NCI-H446 treated with DMSO at 0.1 percent for 48 hours (cell line): ENCODE measurements at places on chromosomes 1 and 21.

DNA sequence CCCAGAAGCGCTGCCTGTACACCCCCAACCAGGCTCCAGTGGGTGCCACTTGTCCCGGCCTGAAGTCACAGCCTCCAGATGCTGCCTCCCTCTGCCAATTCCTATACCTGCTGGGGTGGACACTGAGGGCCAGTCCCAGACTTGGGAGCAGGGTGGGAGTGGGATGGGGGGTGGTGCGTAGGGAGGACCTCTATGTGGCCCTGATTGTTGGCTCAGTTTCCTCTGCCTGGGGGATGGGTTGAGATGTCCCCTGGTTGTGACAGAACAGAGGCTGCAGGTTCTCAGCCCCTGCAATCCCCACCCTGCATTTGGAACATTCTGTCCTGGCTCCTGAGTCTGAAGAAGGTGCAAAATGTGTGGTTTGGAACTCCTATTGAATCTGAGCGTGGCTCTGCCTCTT lies 27.2 kb downstream of the RAB7B start:
- no peak for DNase-seq

GRCh38 chr1:119546641-119547040 lies 39.6 kb downstream of the HSD3B1 start:
- DNase-seq, result no peak

GRCh38 chr1:222829868-222830267 lies 15.0 kb downstream of the DISP1 start:
- DNase-seq, result no peak

DNA sequence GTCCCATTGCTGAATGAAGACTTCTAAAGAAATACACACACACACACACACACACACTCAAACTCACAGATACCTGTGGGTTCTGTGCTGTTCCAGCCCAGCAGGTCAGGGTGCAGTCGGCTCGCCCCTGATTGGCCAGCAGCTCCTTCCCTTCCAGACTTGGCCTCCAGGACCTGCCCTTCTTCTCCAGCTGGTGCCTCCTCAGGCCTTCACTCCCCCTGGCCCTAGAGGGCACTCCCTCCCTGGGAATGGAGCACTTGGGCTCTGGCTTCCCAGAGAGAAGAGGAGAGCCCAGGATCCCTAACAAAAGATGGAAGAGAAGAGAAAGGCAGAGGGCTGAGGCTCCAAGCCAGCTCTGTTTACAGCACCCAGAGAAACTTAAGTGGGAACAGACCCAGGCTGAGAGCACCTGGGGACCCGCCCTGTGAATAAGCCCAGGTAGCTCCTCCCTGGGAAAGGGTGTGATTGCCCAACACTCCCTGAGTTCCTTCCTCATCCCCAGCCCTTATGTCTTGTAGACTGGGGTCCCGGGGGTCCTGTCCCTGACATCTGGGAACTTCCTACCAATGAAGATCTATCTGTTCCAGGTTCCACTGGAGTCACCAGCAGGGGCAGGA lies at the start of gene PGLYRP3:
PGLYRP3 (minus strand) TSS at position 383 of the 617 bp plus-strand sequence. CDS start 2,287 bp downstream, outside the sequence.
- DNase-seq, result no peak

- DNase-seq, result peak; percentile 79
Measured at GRCh38 chr1:208137193-208137592, 107.0 kb downstream of the PLXNA2 start.

DNA sequence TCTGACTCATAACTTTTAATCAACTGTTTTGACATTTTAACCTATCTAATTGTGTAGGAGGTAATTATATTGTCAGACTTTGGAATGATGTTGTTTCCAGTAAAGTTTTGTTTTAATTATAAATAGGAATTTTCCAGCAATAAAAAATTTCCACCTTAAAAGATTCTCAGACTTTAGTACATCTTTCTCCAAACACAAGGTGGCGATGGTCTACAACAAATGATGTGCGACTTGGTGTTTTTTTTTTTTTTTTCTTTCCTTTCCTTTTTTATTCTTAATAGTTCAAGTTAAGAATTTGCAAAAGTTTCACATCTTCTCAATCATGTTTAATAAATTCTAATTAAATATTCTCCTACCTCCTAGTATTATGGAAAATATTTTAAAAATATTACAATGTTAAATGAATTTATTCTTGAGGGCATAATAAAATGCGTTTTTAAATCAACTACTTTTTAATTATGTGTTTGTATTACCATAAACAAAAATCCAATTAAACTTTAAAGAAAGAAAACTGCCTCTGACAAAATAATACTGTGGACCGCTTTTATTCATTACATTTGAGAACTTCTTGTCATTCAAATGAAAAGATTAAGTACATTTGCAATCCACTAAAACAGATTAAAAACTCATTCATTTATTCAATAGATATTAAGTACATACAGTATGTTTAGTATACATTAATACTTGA lies 4.4 kb upstream of the ADAMTS1 start:
- DNase-seq, result peak; percentile 35

DNA sequence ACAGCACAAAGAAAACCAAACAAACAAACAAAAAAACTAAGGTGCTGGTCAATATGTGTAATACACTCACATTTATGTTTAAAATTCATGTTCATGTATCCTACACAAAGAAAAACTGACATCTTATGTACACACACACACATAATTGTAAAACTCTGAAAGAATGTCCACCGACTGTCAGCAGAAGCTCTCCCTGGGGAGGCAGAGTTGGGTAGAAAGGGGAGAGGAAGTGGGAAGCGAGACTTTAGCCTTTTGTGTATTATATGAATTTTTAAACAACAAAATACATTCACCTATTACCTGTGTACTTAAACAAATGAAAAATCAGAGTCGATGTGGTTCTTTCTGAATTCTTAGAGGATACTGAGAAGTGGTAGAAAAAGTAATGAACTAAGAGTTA lies 88.3 kb downstream of the ABCA4 start:
- DNase-seq, result no peak

DNA sequence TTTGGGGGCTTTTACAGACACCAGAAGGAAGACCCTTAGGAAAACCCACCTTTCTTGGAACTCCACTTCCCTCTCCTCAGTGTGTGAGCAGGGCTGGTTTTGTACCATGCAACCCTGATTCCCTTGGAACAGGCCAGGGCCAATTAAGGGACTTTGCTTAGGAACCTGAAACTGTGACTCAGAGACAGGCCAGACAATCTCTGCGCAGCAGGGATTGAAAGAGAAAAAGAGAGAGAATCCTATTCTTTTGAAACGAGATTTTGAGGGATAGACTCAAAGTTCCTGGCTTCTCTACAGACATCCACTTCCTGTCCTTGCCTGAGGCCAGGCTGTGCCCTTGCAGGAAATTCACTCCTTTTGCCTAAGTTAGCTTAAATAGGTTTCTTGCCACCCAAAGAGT lies 23.1 kb upstream of the C1orf198 start:
- no peak for DNase-seq

DNA sequence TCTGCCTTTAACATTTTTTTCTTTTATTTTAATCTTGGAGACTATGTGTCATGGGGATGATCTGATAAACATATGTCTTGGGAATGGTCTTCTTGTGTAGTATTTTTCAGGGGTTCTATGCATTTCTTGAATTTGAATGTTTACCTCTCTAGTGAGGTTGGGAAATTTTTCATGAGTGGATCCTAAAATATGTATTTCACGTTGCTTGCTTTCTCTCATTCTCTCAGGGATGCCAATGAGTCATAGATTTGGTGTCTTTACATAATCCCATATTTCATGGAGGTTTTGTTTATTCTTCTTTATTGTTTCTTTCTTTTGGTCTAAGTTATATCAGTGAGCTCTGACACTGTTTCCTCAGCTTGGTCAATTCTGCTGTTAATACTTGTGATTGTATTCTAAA lies 1237.2 kb downstream of the PLA2G4A start:
- DNase-seq, result no peak

- no peak for DNase-seq
Measured at GRCh38 chr1:216310776-216311175, 112.5 kb downstream of the USH2A start.

DNA sequence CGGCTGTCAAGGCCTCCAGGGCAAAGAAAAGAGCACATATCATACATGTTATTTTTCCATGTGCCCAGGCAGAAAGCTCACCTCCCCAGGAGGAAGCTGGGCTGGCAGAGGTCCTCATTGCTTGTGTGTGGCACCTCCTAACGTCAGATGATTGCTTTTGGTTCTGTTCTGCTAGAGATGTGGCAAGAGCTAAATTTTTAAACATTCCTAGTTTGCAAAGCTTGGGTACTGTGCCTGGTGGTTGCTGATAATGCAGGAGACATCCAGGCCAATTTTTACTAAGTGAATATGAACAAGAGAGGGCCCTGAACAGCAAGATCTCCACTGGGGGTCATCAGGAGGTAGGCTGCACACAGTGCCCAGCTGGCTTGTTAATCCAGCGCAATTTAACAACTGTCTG lies 93.9 kb downstream of the TBX19 start:
- no peak for DNase-seq

- no peak for DNase-seq
Measured at GRCh38 chr1:175193527-175193910, 943 bp upstream of the KIAA0040 start.

GRCh38 chr1:48670234-48671020 lies 106.3 kb downstream of the BEND5 start:
- no peak for DNase-seq

DNA sequence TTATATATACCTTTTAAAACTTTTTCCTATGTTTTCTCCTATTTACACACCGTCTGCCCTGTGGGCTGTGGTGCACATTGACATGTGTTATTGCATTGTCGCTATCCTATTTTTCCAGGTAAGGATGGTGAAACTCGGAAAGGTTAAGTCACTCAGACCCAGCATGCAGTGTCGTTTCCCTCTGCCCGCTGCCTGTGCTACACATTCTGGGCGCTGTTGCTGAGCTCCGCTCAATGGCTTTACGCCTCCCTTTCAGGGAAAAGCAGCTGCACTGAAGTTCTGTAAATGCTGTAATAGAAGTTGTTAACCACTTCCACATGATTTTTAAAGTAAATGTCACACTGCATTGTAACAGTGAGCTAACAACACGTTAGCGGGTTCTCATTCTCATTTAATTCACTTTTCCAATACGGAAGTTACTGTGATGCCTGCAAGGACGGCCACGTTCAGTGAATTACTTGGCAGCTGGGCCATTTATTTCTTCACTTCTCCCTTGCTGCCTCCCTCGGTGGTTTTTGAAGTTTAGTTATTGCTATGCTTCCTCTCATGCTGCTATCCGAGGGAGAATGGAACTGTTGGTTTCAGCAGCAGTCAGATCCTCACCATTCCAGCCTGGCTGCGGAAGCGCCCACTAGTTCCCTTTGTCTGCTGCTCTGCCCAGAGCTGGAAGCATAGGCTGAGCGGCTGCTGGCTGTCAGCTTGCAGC lies 288.7 kb downstream of the SPATA17 start:
- DNase-seq, result no peak

DNA sequence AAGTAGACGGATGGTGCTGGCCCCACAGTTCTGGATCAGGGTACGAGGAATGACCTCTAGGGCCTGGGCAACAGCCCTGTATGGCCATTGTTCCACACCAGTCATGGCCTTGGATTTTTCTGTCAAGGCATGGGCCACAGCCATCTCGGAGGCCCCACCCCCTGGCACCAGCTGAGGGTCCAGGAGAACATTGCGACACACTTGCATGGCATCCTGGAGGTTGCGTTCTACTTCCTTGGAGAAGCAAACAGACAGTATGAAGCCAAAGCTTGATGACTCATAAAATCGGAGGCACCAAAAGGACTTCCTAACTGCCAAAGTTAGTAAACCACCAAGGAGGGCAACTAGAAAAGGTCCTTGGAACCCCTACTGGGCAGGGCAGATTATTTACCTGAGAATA lies 11.9 kb upstream of the VHLL start:
- no peak for DNase-seq

DNA sequence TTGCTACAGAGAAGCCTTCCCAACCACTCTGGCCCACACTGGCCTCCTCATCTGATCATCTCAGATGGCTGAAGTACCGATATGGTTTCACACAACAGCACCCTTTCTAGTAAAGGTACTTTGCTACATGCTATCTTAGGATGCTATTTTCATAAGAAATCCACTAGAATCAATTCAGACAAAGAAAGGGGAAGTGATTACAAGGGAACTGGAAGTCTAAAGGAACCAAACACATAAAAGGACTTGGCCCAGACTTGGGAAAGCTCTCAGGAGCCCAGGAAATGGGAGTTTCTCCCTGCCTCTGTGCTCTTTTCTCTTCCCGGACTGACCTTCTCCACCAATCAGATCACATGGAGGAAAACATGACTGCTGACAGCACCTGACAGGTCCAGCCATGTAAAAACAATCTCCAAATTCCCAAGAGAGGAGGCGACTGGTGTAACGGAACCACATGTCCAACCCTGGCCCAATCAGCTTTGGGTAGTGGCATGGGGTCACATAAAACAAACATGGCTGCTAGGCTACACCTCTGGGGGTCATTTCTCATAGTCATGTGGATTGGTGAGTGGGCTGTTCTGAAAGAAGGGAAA lies 12.7 kb upstream of the FOXE3 start:
- no peak for DNase-seq

- no peak for DNase-seq
Measured at GRCh38 chr1:2382621-2383361, 8.6 kb downstream of the MORN1 start.

DNA sequence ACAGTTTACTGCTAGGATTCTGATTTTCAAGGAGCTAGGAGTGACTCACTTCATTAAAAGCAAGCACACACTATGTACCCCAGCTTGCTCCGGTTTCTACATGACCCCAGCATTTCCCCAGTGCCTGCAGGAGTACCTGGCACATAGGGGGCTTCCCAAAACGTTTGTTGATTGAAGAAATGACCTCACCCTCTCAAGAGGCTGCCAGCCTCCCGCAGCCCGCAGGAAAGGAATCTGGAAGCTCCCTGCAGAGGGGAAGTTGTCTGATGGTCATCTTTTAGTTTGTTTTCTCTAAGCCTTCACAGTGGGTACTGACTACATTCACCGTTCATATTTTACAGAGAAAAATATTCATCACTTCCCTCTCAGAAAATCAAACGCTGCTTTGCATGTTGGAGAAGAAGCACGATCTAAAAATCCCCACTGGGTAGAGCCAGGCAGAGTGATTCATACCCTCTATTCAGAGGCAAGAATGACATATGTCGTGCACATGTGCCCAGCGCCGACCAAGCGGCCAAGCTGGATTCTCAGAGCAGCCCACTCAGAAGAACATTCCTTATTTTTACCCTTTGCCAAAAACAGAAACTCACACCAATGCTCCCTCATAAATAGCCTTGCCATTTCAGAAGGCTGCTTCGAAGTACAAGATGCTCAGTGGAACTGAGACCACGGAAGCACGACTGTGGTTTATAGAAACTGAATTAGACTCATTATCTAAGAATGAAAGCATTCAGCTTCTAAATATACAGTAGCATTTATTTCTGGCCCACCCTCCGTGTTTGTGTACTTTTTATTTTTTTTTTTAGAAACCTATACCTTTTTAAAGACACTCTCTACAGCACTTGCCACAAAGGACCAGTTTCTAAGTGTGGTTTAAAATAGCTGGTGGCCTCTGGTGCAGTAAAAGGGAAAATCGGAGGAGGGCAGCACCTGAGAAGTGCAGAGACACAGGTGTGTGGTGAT lies 143.2 kb downstream of the MIS18A start:
- DNase-seq, result peak; percentile 85

DNA sequence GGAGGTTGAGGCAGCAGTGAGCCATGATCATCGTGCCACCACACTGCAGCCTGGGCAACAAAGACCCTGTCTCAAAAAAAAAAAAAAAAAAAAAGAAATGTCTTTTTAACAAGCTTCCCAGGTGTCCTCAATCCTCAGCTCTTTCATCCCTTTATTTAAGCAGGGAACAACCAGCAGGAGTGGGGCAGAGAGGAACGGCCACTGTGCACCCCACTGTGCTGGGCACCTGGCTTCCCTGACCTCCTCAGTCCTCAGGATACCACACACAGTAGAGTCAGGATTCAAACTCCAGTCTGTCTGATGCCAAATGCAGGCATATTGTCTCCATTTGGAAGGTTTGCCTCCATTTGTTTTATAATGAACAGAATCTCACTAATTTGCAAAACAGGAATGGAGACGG lies 19.8 kb upstream of the PTAFR start:
- no peak for DNase-seq
